ENCODE measurements at places on chromosomes 2 and 18.
A peak's percentile ranks its signal among the peaks of the same experiment; 100 is the strongest.

DNA sequence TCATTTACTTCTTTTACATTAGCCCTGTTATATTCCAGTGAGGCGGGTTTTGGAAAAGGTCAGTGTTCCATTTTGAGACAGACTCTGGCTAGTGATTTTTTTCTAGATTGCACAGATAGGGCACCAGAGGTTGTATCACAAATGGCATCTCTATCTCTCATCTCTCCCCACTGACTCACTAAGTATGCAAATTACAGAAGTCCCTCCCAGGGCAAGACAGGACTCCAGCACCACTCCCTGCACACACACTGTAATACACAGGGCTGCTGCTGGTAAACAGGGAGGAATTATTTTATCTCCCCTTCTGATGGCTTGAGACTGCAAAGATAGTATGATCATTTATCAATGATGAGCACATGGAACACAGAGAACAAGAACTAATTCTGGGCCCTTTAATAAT, 46.2 kb downstream of the AKAIN1 start:
- no peak for DNase-seq

GRCh38 chr2:203532957-203533658, 2.0 kb downstream of the RAPH1 start:
- DNase-seq = peak; percentile 0

DNA sequence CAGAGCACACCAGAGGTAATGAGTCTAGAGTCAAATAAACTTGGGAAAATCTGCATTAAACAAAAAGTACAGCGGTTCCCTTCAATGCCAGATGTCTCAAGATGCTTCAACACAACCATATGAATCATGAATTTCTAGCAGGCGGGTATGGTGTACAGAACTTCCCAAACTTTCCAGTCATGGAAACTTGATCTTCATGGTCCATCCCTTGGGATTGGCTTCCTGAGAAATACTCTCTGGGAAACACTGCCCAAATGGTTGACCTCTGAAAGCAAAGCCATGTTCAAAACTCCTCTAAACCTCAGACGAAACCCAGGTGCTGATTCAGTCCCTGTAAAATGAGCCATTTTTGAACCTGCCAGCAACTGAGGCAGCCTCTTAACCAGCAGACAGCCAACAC, 16.4 kb upstream of the TMEM247 start:
- no peak for DNase-seq

- DNase-seq = no peak
Measured at GRCh38 chr2:42127425-42128424, 41.4 kb upstream of the EML4 start.

GRCh38 chr18:60372132-60372531, 443 bp downstream of the MC4R start:
- DNase-seq = no peak

DNA sequence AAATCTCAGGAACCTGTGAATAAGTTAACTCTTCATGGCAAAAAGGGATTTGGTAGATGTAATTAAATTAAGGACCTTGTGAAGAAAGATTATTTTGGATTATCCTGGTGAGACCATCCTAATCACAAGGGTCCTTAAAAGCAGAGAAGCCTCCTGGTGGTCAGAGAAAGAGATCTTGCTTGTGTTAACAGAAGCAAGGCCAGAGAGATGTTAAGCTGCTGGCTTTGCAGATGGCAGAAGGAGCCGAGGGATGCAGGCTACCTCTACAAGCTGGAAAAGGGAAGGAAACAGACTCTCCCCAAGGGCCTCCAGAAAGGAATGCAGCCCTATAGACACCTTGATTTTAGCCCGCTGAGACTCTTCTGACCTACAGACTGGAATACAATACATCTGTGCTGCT, 197.0 kb downstream of the STK39 start:
- no peak for DNase-seq

DNA sequence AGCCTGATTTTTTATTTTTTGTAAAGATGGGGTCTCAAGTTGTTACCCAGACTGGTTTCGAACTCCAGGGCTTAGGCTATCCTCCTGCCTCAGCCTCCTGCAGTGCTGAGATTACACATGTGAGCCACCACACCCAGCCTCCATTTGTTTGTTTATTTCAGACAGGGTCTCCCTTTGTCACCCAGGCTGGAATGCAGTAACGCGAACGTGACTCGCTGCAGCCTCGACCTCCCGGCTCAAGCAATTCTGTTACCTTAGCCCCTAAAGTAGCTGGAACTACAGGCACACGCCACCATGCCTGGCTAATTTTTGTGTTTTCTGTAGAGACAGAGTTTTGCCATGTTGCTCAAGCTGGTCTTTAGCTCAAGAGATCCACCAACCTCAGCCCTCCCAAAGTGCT, 27.2 kb downstream of the UBXN4 start:
- DNase-seq = no peak
